ENCODE measurements at places on chromosomes 5 and 9.

- no peak for DNase-seq
Measured at GRCh38 chr9:108673386-108673785, 182.4 kb downstream of the ACTL7B start.

- no peak for DNase-seq
Measured at GRCh38 chr5:1166370-1166769, 35.0 kb upstream of the SLC6A19 start.

DNA sequence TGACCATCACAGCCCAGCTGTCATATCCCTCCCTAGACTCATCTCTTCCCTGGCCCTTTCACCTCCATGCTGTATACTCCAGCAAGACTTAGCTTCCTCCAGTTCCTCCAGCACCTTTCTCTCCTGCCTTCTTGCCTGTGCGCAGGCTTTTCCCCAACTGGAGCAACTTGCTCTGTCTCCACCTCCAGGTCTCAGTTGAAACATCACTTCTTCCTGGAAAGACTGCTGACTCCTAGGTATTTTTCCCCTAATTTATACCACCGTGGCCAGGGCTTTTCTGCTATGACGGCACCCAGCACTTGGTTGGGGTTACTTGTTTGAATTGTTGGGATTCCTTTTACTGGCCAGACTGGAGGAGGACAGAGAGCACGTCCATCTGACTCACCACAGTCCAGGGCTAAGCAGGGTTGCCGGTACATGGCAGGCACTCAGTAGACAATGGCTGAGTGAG lies 67.5 kb downstream of the KCNIP1 start:
- DNase-seq = no peak

GRCh38 chr9:109416135-109416706 lies 81.9 kb downstream of the PTPN3 start:
- no peak for DNase-seq

DNA sequence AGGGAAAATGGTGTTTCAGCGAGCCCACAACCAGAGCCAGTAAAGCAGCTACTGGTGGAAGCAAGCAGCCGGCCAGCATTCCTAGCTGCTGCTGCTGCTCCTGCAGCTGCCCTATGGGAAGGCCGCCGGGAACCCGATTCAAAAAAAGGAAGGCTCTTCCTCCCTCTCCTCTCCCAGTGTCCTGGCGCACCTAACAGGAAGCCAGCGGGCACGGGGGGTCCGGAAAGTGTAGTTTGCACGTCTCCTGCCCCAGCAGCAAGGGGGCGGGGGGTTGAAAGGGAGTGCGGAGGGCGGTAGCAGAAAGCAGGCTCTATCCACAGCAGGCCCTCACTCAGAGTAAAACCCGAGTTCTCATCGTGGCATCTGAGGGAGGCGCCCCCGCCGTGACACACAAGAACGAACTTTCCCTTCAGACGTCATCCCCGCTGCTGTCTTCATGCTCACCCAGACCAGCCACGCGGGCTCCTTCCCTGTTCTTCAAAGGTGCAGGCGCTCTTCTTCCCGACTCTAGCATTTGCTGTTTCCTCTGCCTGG lies 16.5 kb downstream of the GRXCR2 start:
- peak; percentile 74 for DNase-seq

DNA sequence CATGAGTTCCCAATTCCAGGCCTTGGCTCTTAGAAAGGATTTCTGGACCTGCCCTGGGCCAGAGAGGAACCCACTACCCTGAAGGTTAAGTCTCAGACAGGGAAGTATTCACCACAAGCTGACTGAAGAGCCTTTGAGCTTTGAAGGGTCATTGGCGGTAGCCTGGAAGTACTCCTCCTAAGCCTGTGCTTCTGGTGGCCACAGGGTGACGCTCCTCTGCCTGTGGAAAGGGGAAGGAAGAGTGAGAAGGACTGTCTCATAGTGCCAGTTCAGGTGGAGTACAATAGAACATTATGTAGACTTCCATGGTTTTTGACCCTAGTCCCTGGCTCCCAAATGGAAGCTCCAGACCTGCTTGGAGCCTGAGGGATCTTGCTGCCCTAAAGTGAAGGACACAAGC lies 1233.2 kb upstream of the CDH6 start:
- DNase-seq = no peak

DNA sequence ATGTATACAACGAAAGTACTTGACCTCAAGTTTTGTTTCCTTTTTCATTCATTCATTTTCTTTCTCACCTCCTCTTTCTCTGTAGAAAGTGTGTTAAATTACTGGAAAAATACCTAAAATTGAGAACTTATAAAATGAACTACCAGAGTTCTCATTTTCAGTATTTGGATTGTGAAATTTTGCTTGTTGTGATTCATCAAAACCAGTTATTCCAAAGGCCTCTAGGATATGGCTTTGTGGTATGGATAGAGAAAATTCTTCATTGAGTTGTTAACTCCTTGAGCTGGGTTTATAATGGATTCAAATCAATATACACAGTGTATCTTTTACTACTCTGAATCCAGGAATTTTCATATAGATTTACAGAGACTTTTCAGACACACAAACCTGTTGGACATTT lies 287.6 kb downstream of the KDM4C start:
- DNase-seq = no peak

DNA sequence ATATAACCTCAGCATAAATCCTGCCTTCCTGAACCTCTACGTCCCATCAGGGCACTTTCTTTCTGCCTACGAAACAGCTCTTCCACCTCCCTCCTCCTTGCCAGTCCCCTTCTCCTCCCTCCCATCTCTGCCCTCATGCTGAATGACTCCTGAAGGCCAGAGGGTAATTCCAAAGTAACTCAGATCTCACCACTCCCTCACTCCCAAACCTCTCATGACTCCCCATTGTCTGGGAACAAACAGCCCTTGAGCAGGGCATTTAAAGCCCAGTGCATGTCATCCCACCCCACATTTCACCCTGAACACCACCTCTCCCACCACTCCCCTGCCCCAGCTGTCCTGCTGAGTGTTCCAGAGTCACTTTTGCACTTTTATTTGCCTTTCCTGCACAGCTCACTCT lies 8.9 kb upstream of the FBP1 start:
- no peak for DNase-seq

- no peak for DNase-seq
Measured at GRCh38 chr5:64505769-64506566, at the start of gene RGS7BP. RGS7BP (plus strand) TSS chr5:64506015; CDS start chr5:64506625, 610 bp downstream.

DNA sequence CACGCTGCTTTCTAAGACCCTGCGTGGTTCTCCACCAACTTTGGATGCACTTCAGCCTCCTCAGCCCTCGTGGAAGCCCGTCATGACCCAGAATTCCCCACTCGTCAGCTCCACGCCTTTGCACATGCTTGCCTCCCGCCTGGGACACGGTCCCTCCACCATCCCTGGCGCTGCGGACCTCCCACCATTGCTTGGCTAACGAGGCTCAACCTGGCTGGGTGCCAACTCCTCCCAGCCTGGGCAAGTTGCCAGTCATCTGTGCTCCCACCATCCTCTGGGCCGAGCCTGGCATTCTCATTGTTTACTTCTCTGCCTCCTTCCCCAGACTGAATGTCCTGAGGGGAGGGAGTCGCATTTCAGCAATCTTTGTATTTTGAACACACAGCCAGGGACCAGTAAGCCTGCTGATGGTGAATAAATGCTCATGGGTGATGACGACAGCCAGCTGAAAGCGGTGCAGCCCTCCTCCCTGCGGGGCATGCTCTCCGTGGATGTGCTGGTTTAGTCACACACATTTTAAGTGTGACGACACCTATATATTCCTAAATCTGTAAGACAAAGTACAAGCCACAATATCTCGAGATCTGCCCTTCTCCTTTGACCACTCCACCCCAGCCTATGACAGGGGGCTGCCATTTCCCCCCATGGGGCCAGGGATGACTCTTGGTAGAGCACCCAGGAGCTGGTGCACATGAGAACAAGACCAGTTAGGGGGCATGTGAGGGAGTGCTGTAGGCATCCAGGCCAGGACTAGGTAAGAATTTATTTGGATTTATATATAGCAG lies 37.6 kb downstream of the ANKRD33B start:
- no peak for DNase-seq

GRCh38 chr5:67292201-67292940 lies 95.8 kb upstream of the CD180 start:
- peak; percentile 13 for DNase-seq

GRCh38 chr5:16974981-16975380 lies 38.9 kb upstream of the MYO10 start:
- DNase-seq = no peak

GRCh38 chr5:110738503-110738811 lies 350 bp upstream of the SLC25A46 start:
- no peak for DNase-seq

- no peak for DNase-seq
Measured at GRCh38 chr5:110194191-110194590, 504.5 kb downstream of the MAN2A1 start.
